Activated CD4-positive, CD25-positive, alpha-beta regulatory T cell treated with anti-CD3 and anti-CD28 coated beads, Interleukin-2, amount 50 U/mL, for 24 hours (primary cell): ENCODE measurements at places on chromosomes 6 and 20.

- ATAC-seq = peak; percentile 74
These were observed 53.5 kb downstream of the GOPC start for GRCh38 chr6:117548797-117549301.

GRCh38 chr6:131789219-131789618, 18.6 kb upstream of the ENPP1 start:
- no peak for ATAC-seq

- ATAC-seq = no peak
These were observed 220.0 kb downstream of the ANKRD60 start for GRCh38 chr20:58008413-58008812.

DNA sequence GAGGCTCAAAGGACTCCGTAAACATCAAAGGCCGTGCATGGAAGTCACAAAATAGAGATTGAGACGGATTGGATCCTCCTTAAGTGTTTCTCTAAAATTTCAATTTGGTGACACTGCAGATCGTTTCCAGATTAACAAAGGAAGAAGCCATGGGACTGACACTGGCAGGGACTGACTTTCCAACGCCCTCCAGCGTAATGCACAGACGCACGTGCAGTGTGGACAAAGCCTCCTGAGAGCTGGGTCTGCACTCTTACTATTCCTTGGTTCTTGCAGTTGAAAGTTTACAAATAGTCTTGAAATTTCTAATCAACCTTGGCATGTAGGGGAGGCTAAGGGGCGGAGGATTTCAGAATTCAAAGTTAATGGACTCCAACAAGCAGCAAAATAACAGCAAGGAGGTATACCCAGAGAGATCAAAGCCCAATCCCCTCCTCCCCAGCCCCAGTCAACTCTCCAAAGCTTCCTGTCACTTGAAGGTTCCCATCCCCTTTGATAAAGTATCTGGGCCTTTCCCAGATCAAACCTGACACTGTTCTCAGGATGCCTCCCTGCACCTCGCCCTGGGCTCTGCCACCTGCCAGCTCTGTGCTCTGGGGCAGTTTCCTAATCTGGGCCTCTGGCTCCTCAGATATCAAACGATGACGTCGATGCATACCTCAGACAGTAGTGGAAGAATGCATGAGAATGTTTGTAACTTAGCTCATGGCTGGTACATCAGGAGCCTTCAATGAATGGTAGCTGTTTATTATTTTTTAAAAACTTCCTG, 106.5 kb upstream of the TRAF3IP2 start:
- ATAC-seq = no peak

GRCh38 chr6:120966321-120966720, 368.0 kb downstream of the TBC1D32 start:
- no peak for ATAC-seq

DNA sequence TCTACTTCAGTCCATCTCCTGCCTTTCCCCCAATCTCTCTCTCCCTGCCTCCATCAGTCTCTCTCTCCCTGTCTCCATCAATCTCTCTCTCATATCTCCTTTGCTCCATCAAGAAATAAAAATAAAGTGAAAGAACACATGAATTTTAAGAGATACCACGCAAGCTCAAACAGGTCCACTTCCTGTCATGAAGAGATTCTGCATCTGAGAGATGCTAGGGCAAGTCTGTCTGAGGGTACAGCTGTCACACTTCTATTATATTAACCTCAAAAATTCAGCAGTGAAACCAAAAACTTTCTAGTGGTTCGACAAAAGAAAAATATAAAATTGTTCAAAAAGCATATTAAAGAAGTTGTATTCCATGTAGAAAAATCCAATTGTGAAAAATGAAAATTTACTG, 296.8 kb upstream of the RSPO3 start:
- no peak for ATAC-seq

DNA sequence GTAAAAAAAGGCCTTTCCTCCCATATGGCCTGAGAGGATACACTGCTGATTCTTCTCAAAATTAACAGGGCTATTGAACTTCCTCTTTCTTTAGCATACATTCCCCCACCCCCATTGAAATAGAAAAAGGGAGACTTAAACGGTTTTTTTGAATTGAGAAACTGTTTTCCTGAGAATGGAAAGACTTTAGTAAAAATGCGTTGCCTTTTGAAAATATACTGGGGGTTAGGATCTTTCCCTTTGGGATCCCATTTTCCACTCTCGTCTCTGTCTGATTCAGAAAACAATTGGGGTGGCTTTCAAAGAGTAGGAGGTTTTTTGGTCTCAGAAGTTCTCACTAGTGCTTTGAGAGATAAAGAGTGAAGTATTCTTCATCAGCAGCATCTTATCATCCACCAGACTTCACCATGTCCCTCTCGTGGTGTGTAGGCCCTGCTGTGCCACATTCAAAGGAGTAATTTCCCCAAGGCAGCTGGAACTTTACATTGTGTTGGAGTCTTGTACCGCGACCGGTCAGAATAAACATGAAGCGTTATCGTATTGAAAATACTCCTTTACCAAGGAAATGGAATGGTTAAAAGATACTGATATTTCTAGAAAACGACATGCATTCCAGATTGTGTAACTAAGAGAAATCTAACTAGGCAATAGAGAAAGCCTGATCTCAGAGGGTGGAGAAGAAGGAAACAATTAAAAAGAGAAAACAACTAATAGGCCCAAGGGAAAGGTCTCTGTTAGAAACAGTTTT, 10.6 kb downstream of the MYB start:
- ATAC-seq = no peak

- no peak for ATAC-seq
These were observed 12.4 kb downstream of the KIF3B start for GRCh38 chr20:32289661-32290431.

DNA sequence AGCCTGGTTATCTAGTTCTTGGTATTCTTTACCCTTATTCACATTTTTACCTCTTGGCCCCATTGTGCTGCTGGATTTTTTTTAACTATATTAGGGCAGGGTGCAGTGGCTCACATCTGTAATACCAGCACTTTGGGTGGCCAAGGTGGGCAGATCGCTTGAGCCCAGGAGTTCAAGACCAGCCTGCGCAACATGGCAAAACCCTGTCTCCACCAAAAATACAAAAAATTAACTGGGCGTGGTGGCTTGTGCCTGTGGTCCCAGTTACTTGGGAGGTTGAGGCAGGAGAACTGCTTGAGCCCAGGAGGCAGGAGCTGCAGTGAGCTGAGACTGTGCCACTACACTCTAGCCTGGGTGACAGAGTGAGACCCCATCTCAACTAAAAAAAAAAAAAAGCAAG, 12.2 kb upstream of the TAF8 start:
- no peak for ATAC-seq

DNA sequence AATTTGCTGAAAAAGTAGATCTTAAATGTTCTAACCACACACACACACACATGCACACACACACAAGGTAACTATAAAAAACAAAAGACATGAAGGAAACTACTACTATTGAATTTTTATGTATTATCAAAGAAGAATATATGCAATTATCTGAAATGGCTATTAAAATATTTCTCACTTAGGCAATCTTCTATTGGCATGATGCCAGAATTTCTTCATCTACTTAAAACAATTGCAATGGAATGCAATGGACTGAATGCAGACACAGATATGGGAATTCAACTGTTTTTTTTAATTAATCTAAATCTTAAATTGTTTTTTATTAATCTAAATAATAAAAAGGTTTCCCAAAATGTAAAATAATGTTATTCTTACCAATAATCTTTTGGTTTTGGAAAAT, 152.6 kb upstream of the SMLR1 start:
- ATAC-seq = no peak

- ATAC-seq = no peak
These were observed 161.1 kb downstream of the ERMARD start for GRCh38 chr6:169912266-169913095.

DNA sequence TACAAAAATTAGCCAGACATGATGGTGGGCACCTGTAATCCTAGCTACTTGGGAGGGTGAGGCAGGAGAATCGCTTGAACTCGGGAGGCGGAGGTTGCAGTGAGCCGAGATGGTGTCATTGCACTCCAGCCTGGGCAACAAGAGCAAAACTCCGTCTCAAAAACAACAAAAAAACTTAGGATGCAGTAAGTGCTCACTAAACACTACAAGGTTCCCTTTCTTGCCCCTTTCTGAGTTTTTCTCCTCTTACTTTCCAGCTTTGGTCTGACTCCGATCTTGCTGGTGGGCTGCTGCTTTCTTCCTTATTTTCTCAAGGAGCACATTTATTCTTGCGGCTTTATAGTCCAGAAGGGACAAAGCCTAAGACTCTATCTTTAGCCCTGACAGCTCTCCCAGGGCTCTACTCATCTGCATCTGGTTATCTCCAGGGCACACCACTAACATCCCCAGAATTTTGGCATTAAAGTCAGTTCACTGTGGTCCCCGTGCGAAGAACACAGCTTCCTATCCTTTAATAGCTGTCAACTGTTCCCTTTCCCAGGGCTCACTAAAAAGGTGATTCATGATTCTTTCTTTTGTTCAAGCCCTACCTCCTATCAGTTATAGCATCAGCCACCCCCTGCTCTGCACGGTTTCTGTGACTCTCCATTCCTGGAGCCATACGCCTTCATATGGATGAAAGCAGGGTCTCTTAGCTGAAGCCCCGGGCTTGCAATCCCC, 17.1 kb upstream of the RPN2 start:
- ATAC-seq = no peak

DNA sequence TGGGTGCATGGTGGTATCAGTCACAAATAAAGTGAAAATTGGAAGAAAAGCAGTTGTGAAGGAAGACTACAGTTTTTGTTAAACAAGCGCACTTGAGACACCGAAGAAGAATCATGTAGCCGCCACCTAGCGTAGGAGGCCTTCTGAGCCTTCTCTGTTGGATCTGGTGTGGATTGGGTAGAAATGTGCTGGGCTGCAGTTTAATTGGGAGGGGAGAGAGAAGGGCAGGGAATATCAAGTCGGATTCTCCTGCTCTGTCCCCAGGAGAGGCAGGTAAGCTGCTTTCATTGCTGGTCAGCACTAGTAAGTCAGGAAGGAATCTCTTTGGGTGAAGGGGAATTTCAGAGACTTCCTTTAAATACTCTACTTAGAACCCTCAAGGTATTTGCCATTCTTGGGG, 1.2 kb upstream of the FABP7 start:
- no peak for ATAC-seq

GRCh38 chr20:52076164-52076563, 115.4 kb downstream of the ZFP64 start:
- no peak for ATAC-seq

DNA sequence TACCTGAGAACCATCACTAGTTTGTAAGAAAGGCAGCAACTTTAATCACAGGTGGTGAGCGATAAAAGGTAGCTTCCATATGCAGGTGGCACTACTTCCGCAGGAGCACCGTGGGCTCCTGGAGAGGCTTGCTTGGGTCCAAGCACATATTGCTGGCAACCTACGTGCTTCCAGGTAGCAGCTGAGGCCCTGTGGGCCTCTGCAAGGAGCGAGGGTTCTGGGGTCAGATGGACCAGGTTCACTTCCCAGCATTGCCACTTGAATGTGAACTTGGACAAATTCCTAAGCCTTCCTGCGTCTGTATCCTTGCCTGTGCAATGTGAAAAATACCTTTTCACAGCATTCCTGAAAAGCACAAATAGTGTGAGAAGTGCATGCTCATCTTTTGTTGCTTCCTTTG, 31.0 kb downstream of the TXNDC5 start:
- ATAC-seq = no peak

- ATAC-seq = no peak
These were observed 99.1 kb upstream of the KCNK16 start for GRCh38 chr6:39421383-39422225.

DNA sequence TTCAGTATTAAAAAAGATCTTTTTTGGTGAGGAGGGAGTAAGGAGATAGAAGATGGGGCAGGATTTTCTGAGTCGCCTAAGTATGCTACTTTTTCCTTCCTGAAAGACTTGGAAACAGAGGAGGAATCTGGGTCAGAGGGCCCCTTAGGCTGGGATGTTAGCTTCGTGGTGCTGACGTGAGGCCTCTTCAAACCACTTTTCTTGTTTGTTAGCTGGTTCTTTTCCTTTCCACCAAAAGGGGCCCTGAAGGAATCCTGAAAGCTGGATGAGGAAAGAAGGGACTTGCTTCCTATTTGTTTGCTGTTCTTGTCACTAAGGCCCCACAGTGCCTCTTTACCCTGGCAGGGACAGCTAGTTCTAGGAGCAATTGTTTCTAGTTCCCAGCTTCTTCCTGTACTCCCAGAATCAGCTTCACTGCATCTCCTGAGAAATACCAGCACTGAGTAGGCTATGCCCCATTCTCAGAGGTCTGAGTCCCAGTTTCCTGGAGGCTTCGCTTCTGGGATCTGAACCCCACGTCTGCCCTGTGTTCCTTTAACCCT, 2.2 kb upstream of the IL20RA start:
- no peak for ATAC-seq

GRCh38 chr6:52872031-52872430, 31.4 kb upstream of the GSTA5 start:
- ATAC-seq = no peak

- no peak for ATAC-seq
These were observed 37.8 kb upstream of the MARCKS start for GRCh38 chr6:113819169-113819830.
